RCC 7860 (cell line): ENCODE measurements at places on chromosomes 5 and 9.

GRCh38 chr9:7799944-7800285, 337 bp upstream of the DMAC1 start:
- no peak for DNase-seq

- DNase-seq: no peak
Observed at GRCh38 chr5:31984691-31985090, 189.4 kb downstream of the GOLPH3 start.

GRCh38 chr5:109102096-109102690, 307.6 kb downstream of the PJA2 start:
- DNase-seq: no peak

- DNase-seq: no peak
Observed at GRCh38 chr5:150137997-150138396, 17.6 kb downstream of the PDGFRB start.

DNA sequence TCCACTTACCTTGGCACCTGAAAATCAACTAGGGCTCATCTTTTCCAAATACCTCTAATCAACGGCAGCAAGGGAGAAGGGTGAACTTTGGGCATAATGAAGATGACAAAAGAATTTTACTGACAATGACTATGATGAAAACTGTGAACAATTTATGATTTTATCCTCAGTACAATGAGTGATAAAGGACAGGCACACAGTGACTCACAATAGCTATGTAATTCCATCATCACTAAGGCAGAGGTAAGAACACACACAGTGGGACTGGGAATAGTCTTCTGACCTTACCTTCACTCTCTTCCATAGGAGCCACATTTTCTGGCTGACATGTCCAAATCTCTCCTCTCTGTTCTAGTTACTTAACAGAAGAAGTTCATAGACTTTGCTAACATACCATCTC, 26.1 kb upstream of the KCNV2 start:
- DNase-seq: no peak
